ENCODE measurements at places on chromosomes 2 and 18. TPM values are rescaled to one million over a fixed set of nuclear protein-coding genes. Genes with fewer than 3 reads are reported as not detected.

CAPN14 gene
- not detected for total RNA-seq

COLEC11 gene
- total RNA-seq, result 2.0 TPM

MAB21L4 gene
- 0.14 TPM for total RNA-seq

DNA sequence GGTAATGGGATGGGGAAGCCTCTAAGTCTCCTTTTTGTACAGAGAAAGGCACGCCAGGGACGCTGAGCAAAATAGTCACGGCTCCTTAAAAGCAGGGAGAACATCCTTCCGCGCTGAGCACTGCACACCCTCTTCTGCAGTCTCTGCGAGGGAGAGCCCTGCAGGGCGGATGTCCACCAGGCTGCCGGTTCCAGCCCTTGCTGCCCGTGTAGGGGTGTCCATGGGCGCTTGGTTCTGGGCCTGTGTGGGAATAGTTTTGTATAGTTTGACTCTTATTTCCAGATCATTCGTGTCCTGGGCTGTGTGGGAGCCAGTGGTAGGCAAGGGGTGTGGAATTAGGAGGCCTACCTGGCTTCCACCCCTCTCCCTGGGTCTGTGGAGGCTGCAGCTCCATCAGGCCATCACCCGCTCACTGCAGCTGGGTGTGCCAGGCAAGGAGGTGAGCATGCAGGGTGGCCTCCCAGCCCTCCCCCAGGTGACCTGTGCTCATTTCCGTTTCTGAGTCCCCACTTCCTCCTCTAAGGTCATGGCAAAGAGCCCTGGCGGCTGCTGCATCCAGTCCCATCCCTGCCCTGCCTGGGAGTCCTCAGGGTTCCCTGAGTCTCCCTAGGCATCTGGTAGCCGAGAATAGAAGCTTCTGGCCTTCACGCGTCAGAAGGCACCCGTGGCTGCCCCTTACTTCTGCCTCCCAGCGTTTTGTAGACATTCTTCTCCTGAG, 202.6 kb downstream of the LDLRAD4 start:
- no peak for DNase-seq

GRCh38 chr2:149442346-149442745, 112.0 kb downstream of the LYPD6 start:
- no peak for DNase-seq

DNA sequence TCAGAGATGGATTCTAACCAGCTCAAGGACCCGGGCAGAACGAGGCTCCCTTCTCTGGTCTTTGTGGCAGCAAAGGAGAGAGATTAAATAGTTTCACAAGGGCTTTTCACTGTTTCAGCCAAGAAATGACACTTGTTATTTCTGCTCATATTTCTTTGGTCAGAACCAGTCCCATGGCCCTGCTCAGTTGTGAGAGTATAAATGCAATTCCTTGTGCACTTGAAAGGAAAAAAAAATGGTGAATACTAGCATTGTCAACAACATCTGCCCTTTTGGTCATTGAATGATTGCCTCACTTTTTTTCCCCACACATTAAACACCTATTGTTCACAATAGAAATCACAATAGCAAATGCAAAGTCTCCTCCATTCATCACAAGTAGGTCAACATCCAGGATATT, 104.4 kb downstream of the RDH14 start:
- no peak for DNase-seq

GRCh38 chr2:180222644-180223043, 215.5 kb upstream of the CWC22 start:
- DNase-seq, result no peak
